ENCODE measurements at places on chromosomes 12 and 14. TPM values are rescaled to one million over a fixed set of nuclear protein-coding genes. Genes with fewer than 3 reads are reported as not detected.

- H3K4me1 ChIP-seq, result peaks cover 14% of the 10 kb centered on the region
- no peak overlapping the region for H3K4me3 ChIP-seq
- no peak overlapping the region for H3K27ac ChIP-seq
- H3K36me3 ChIP-seq, result peaks cover 60% of the 10 kb centered on the region
- DNase-seq, result no peak
- no peaks in the 10 kb centered on the region for H3K27me3 ChIP-seq
Measured at GRCh38 chr12:108815875-108816594, 41.3 kb downstream of the SSH1 start.

DNA sequence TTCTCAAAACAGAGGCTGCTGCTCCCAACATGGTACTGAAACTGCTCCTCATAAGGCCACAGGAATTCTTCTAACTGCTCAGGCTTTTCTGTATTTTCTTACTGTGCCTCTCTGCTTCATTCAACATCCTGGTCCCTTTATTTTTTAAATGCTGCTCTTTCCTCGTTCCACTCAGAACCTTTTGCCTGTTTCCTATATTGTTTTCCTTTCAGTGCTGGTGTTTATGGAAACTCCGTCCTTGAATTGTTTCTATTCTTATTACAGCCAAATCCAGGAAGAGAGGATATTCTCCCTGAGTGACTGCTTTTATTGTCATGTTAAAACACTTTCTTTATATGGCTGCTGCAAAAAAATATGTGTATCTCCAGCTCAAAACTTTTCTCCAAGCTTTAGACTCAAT, 173.0 kb upstream of the E2F7 start:
- H3K27ac ChIP-seq, result no peak overlapping the region
- H3K36me3 ChIP-seq, result no peaks in the 10 kb centered on the region
- H3K4me1 ChIP-seq, result no peaks in the 10 kb centered on the region
- H3K27me3 ChIP-seq, result no peaks in the 10 kb centered on the region
- DNase-seq, result no peak

The CMA1 gene
- 3.3 TPM for total RNA-seq

- H3K27me3 ChIP-seq, result peaks cover 11% of the 10 kb centered on the region
- no peak overlapping the region for H3K4me3 ChIP-seq
- H3K27ac ChIP-seq, result no peak overlapping the region
- no peak for DNase-seq
Measured at GRCh38 chr14:95981965-95982364, 57.2 kb upstream of the C14orf132 start.

DNA sequence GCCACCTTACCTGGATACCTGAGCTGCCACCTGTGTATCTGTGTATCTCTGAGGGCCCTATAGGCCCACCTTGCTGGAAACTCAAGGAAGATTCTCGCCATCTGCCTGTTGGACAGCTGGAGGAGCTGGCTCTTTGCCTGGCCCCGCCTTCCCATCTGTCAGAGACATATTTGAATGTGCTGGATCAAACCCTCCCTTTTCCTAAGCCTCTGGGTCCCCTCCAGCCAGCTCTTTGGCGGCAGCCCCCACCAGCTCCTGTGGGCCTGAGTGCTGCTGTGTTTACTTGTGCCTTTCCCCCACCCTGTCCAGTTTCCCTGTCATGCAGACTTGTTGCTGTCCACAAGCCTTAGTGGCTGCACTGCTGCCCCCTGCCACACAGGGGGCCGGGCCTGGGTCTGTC, 55.9 kb upstream of the SRSF5 start:
- no peak overlapping the region for H3K4me3 ChIP-seq
- no peaks in the 10 kb centered on the region for H3K27me3 ChIP-seq
- DNase-seq, result peak; percentile 88
- peaks cover 54% of the 10 kb centered on the region for H3K36me3 ChIP-seq

DNA sequence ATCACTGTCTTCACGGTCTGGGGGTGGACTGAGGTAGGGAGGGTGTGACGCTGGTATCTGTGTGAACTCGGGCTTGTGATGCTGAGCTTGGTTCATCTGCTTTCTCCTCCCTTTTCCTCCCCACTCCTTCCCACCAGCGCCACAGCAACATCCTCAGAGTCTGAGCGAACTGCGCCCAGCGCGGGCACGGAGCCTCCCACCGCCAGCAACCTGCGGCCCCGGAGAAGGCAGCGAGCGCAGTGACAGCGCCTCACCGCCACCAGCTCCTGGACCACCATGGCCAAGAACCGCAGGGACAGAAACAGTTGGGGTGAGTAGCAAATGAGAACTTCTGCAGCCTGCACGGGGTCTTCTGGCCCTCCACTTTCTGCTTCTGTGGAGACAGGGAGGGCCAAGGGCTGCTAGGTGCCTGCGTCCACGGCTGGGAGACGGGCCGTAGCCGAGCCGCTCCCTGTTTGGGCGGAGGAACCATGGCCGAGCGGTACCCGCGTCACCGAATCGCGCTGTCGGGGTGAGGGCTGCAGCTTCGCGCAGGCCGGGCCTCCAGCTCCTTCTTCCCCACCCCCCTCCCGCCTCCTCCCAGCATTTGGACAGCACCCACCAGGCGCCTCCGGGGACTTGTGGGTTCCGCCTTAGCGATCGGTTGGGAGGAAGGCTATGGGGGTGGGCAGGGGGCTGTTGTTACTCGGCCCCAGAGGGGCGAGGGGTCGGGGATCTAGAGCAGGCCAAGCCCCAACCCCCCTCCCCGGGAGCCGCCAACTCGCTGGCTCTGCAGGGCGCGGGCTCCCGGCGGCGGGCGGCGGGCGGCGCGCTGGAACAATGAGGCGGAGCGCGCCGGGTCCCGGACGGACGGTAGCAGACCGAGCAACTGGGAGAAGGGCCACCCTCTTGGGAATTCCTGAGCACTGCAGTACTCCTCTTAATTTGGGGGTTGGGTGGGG, at the start of gene ATL1:
Gene ATL1, plus strand, starts transcription at position 156 of the 941 bp plus-strand sequence. Its CDS starts 121 bp downstream, at position 277.
- peak within 1 kb of the TSS; percentile 88 for H3K27ac ChIP-seq
- peaks cover 17% of the 10 kb centered on the region for H3K4me1 ChIP-seq
- DNase-seq, result peak; percentile 90
- H3K4me3 ChIP-seq, result peak within 1 kb of the TSS; percentile 66

The ERG28 gene
- total RNA-seq, result 8.6 TPM

The PLEKHG7 gene
- not detected for total RNA-seq

DNA sequence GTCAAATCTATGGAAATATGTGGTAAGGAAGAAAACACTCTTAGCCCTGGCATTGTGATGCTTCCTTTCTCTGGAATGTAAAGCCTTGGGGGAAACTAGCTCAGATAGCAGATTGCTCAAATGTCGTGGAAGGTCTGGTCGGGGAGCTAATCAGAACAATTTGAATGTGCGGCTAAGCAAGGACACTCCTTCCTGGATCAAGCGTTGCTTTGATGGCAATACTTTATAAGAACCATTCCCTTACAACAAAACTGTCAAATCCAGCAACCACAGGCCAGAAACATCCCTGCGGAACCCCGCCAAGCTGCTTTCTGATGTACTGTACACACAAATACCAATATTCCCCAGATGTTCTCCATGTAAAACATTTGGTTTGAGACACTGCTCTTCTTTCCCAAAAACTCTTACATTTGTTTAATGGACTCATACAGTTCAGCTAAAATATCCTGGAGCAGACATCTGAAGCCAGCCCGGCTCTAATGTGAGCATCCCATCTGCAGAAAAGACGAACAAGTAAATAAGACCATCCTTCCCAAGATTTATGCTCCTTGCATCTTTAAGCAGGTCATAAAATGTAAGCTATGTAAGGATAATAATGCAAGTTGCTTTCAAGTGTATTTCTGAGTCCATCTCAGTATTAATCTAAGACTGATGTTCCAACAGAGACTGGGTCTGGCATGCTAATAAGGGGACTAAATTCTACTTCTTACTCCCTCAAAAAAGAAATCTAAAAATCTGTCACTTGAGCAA, 20.2 kb downstream of the NUAK1 start:
- H3K4me3 ChIP-seq, result no peak overlapping the region
- H3K36me3 ChIP-seq, result no peaks in the 10 kb centered on the region

The TAS2R43 gene
- total RNA-seq, result 2.9 TPM

The PTGER2 gene
- total RNA-seq, result 1.2 TPM

- H3K27me3 ChIP-seq, result no peaks in the 10 kb centered on the region
- peaks cover 29% of the 10 kb centered on the region for H3K36me3 ChIP-seq
- H3K4me1 ChIP-seq, result peaks cover 76% of the 10 kb centered on the region
- DNase-seq, result peak; percentile 92
- H3K4me3 ChIP-seq, result no peak overlapping the region
Measured at GRCh38 chr14:22849212-22849819, 12.9 kb downstream of the MMP14 start.

DNA sequence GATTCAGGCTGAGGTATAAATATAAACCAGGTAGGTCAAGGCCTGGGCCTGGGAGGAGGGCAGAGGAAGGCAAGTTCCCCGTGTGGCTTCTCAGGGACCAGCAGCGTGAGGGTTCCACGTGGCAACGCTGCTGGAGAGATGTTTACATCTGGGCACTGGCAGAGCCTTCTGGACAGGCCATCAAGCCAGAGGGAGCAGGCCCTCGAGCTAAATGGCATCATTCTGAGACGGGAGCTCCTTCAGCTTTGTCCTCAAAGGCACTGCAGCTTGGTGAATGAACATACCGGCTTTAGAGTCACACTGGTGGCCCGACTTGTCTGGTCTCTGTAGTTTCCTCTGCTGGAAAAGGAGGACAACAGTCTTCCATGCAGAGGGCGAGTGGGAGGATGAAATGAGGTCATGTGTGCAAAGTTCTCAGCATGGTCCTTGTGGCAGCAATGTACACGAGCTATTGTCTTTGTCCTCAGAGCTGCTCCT, 231.3 kb downstream of the ZFP36L1 start:
- H3K27me3 ChIP-seq, result no peaks in the 10 kb centered on the region
- no peak overlapping the region for H3K4me3 ChIP-seq
- peaks cover 42% of the 10 kb centered on the region for H3K4me1 ChIP-seq
- no peaks in the 10 kb centered on the region for H3K36me3 ChIP-seq
- peak overlapping the region; percentile 2 for H3K27ac ChIP-seq
- DNase-seq, result peak; percentile 68

The EMP1 gene
- total RNA-seq, result 85.5 TPM

DNA sequence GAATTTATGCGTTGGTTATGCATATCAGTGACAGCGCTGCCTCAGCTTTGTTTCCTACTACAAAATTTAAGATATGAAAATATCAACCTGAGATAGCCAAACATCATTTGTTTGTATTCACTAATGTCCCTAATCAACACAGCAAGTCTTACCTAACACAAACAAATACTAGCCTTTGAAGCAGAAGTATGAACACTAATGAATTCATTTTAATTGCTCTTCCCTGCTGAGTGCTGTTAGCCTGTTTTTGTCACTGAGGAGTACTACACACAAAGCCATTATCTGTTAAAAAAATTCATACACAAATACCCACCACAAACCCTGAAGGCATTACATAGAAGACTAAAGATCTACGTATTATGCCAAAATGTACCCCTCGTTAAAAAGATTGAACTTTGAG, 150.8 kb downstream of the HELB start:
- no peaks in the 10 kb centered on the region for H3K4me1 ChIP-seq
- H3K27me3 ChIP-seq, result no peaks in the 10 kb centered on the region
- DNase-seq, result no peak
- H3K27ac ChIP-seq, result no peak overlapping the region
- H3K36me3 ChIP-seq, result no peaks in the 10 kb centered on the region

The NGB gene
- total RNA-seq, result 10.0 TPM

DNA sequence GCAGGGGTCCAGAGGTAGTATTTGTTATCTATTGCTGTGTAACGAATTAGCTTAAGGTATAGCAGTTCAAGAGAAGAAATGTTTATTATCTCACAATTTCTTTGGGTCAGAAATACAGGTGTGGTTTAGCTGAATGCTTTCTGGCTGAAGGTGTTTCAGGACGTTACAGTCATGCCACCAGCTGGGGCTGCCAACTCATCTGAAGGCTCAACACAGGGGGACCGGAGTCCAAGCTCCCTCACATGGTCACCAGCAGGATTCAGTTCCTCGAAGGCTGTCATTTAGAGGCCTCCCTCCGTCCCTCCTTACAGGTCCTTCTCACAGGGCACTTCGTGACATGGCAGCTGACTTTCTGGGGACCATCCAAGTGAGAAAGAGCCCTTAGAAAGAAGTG, 37.5 kb upstream of the SINHCAF start:
- no peaks in the 10 kb centered on the region for H3K36me3 ChIP-seq
- H3K27ac ChIP-seq, result no peak overlapping the region
- H3K4me3 ChIP-seq, result no peak overlapping the region
- H3K27me3 ChIP-seq, result no peaks in the 10 kb centered on the region

The IFNG-AS1 gene
- total RNA-seq, result not detected

The LHX5 gene
- total RNA-seq, result not detected

The HOXC10 gene
- not detected for total RNA-seq

DNA sequence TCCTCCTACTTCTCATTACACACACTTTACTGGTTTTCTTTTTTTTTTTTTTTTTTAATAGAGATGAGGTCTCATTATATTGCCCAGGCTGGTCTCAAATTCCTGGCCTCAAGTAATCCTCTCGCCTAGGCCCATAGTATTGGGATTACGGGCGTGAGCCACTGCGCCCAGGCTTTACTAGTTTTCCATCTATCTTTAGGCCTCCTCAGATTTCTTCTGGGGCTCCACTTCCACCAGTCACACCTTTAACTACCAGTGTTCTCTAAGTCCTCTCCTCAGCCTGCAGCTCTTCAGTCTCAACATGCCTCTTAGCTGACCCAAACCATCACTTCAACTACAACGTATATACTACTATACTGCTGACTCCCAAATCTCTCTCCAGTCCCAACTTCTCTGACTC, 10.4 kb downstream of the R3HDM2 start:
- no peaks in the 10 kb centered on the region for H3K27me3 ChIP-seq
- DNase-seq, result no peak
- no peak overlapping the region for H3K4me3 ChIP-seq
- H3K4me1 ChIP-seq, result no peaks in the 10 kb centered on the region

GRCh38 chr12:113374823-113375428, 16.5 kb downstream of the PLBD2 start:
- H3K36me3 ChIP-seq, result peaks cover 11% of the 10 kb centered on the region
- no peak overlapping the region for H3K4me3 ChIP-seq
- H3K27ac ChIP-seq, result no peak overlapping the region
- no peak for DNase-seq

The BLTP3B gene
- total RNA-seq, result 33.3 TPM

The SYNDIG1L gene
- total RNA-seq, result not detected

The STAC3 gene
- total RNA-seq, result 2.5 TPM

The SPTB gene
- 0.49 TPM for total RNA-seq

The SLC6A13 gene
- total RNA-seq, result 0.55 TPM

The KRT77 gene
- total RNA-seq, result not detected

GRCh38 chr12:62963486-62964041, 28.6 kb upstream of the PPM1H start:
- no peak for DNase-seq
- H3K4me1 ChIP-seq, result no peaks in the 10 kb centered on the region
- no peak overlapping the region for H3K27ac ChIP-seq
- no peaks in the 10 kb centered on the region for H3K36me3 ChIP-seq
- no peak overlapping the region for H3K4me3 ChIP-seq
